ENCODE measurements at places on chromosomes 6 and 20. TPM values are rescaled to one million over a fixed set of nuclear protein-coding genes. Genes with fewer than 3 reads are reported as not detected.

- DNase-seq, result no peak
Measured at GRCh38 chr6:155193526-155193925, 70.3 kb upstream of the CLDN20 start.

GRCh38 chr20:49595811-49596561 lies 28.0 kb upstream of the PTGIS start:
- no peak for DNase-seq

GRCh38 chr6:37092923-37093727 lies 76.8 kb upstream of the PIM1 start:
- no peak for DNase-seq

- DNase-seq, result peak; percentile 15
Measured at GRCh38 chr6:162443101-162443500, 284.5 kb downstream of the PRKN start.

Gene MAP3K5
- polyA plus RNA-seq, result 5.6 TPM

DNA sequence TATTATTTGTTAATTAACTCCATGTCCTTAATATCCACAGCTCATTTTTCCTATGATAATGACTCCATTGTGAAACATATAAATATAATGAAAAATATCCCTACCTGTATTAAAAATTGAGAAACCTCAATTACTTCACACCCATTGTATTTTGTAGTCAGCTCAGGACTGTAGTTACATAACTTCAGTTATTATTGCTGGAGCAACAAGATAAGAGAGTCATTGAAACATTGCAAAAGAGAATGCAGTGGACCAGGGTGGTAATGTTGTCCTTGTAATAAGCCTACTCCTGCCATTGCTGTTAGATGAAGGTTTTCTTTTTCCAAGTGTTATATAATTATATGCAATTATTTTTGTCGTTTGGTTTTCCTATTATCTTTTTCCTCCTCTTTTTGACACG lies 184.4 kb downstream of the PRL start:
- DNase-seq, result no peak

- no peak for DNase-seq
Measured at GRCh38 chr6:1310628-1311399, 1.1 kb upstream of the FOXQ1 start.

DNA sequence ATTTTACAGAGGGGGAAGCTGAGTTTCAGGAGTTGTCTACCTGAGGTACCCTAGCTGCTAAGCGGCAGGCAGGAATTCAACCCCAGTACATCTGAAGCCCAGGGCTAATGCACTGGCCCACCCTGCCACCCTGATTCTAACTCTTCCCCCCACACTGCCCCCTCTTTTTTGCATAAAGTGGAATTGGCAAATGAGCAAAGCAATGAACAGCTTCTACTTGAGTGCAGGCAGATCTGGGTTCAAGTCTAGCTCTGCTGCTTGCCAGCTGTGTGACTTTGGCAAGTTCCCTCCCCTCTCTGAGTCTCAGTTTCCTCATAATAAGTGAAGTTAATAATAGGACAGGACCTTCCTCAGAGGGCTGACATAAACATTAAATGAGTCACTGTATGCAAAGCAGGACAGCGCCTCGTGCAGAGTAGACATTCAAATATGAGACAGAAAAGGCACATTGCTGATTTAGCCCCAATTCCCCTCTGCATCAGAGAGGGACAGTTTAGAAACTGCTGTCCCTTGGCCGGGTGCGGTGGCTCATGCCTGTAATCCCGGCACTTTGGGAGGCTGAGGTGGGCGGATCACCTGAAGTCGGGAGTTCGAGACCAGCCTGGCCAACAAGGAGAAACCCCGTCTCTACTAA lies 4.7 kb downstream of the ADA start:
- DNase-seq, result no peak

DNA sequence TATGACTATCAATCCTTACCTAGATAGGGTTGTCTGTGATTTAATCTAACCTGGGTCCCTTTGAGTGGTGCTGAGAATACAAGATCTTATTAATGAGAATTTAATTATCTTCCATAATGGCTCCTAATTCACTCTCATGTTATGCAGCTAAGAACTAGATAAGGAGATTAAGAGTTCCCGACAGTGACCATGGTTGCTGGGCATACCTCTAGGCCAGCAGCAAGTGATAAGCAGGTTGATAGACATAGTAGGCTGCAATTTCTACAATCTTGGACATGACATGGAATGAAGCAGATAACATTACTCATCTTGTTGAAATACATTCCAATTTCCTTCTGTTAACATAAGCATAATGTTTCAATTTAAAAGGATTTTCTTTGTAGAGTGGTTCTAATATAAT lies 27.1 kb downstream of the SPACA1 start:
- no peak for DNase-seq

DNA sequence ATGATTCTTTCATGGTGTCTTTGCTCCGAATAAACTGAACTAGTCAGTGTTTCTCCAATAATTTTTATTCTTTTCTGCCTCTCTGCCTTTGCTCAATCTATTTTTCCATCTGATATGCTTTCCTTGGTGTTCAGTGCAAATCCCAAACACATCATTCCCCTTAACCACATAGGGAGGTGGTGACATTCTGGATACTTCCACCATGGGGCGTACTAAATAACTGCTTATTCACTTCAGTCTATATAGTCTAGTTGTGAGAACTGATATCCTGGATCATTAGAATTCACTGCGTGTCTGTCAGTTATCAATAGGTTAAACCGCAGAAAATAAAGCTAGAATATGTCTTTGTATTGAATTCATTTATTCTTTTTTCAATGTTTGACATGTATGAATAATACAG lies 83.1 kb downstream of the KCNQ5 start:
- DNase-seq, result no peak

DNA sequence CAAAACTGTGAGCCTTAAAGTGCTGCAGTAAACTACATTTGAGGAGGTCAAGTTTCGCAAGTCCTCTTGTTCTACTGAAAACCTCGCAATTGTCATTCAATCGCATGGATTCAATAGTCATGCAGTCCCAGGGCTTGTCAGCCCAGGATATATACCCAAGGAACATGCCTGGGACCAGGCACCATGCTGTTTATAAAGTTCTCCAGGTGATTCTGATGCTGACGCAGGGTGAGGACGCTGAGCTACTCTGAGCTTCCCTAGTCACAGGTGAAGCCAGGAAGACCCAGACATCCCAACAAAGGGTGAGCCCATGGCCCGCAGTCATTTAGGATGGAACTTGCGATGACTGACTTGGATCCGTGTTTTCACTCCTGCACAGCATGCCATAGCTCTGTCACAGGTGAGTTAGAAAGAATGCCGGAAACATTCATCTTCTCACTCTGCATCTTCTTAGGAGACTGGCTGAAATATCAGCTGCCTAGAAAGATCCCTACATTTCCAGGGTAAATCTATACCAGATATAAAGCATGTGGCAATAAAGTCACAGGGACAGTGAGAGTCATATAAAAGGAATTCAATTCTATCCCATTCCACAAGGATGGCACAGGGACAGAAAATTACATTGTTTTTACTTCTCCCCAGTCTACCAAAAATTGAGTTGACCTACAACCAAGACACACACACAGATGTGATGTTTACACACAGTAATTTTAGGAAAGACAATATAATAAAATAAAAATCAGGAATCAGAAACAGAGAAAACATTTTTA lies 27.0 kb upstream of the SSTR4 start:
- DNase-seq, result no peak

Measured in renal cortex interstitium (tissue), 15 donors.